ENCODE measurements at places on chromosomes 6 and 20. TPM values are rescaled to one million over a fixed set of nuclear protein-coding genes. Genes with fewer than 3 reads are reported as not detected.

CDC40 gene
- polyA plus RNA-seq = 26.4 TPM

LAMA2 gene
- polyA plus RNA-seq = 33.0 TPM

TFAP2B gene
- polyA plus RNA-seq = not detected

IPCEF1 gene
- polyA plus RNA-seq = 0.35 TPM

EBF4 gene
- polyA plus RNA-seq = 0.60 TPM

COL9A1 gene
- polyA plus RNA-seq = not detected

GNMT gene
- polyA plus RNA-seq = 0.07 TPM

MACROD2 gene
- 0.02 TPM for polyA plus RNA-seq

ANKRD66 gene
- polyA plus RNA-seq = not detected

CRISP2 gene
- not detected for polyA plus RNA-seq

PPIL1 gene
- 40.7 TPM for polyA plus RNA-seq
